IPS-NIHi11 (cell line): ENCODE measurements at places on chromosomes 16 and 17.

DNA sequence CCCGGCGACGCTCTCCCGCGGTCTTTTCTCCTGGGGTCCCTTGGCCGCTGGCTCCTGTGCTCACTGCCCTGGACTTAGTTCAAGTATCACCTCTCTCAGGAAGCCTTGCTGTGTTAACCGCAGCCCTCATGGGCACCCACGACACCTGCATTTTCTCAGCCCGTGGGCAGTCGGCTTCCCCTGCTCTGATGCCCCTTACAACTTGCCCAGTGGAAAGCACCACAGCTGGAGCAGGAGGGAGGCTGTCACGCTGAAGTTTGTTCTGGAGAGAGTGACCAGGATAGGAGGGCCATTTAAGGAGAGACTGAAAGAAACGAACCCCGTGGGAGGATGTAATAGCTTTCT lies 395 bp downstream of the STXBP4 start:
- no peak for DNase-seq

DNA sequence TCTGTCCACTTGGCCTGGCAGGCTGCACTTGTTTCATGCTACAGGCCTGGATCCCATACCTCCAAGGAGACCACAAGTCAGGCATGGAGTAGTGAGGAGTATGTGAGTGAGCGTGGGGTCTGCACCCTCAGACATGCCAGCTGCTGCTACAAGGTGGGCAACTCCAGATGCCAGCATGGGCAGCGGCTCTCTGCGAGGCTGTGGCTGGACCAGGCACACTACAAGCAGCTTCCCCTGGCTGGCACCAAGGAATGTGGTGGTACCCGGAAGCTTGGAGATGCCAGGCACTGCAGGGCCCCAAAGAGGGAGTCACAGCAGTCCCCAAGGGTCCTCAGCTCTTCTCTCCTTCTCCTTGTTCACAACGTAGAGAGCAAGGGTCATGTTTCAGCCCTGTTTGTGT lies 16.1 kb upstream of the DNAH9 start:
- DNase-seq, result no peak

DNA sequence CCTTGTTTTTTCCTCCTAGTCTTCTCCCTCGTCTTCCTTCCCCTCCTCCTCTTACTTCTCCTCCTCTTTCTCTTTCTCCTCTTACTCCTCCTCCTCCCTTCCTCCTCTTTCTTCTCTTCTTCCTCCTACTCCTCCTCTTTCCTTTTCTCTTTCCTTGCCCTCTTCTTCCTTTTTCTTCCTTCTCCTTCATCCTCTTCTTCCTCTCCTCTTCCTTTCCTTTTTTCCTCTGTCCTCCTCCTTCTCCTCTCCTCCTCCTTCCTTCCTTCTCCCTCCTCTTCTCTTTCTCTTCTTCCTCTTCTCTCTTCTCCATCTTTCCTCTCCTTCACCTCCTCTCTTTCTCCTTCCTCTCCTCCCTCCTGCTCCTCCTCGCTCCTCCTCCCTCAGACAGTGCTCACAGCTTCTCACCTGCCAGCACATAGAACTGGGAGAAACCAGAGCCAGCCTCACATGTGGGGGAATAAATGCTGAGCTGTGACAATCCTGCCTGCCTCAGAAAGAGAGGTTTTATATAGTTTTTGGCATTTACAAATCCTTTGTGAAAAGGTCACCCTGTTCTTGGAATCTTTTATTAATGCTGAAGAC lies 84.3 kb upstream of the NLRP1 start:
- no peak for DNase-seq

- DNase-seq, result no peak
Observed at GRCh38 chr17:41026715-41027471, at the start of gene KRTAP1-5. TSS of gene KRTAP1-5 (minus strand) at chr17:41027208. CDS start at chr17:41027155, 53 bp downstream.

- peak; percentile 65 for DNase-seq
Observed at GRCh38 chr17:1746975-1747543, 4.4 kb downstream of the SERPINF2 start.

- DNase-seq, result no peak
Observed at GRCh38 chr17:41446806-41447205, 6.0 kb upstream of the KRT38 start.

- DNase-seq, result no peak
Observed at GRCh38 chr17:70804161-70804560, 634.8 kb downstream of the KCNJ2 start.

GRCh38 chr16:24315343-24315742 lies 59.2 kb downstream of the CACNG3 start:
- DNase-seq, result no peak

GRCh38 chr17:77295241-77295853 lies 154.6 kb downstream of the SEC14L1 start:
- no peak for DNase-seq

GRCh38 chr16:57862698-57863433 lies 60.6 kb upstream of the KIFC3 start:
- no peak for DNase-seq

DNA sequence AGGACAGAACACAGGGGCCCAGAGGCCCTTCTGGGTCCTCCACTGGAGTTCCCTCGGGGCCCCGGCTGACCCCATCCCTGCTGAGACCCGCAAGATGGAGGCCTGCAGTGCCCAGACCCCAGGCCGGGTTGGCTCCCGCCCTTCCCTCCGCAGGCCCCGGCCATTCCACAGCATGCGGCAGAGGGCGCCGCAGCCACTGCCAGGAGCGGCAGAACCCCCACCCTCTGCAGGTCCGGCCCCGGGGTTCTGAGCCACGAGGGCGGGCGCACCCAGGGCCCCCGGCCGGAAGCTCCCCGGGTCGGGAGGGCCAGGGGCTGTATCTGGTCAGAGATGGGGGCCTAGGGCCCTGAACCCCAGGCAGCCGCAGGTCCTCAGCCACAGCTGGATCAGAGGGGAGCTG lies 2.4 kb upstream of the PERCC1 start:
- DNase-seq, result peak; percentile 95

GRCh38 chr17:27577884-27578717 lies 52.9 kb upstream of the LGALS9 start:
- no peak for DNase-seq

DNA sequence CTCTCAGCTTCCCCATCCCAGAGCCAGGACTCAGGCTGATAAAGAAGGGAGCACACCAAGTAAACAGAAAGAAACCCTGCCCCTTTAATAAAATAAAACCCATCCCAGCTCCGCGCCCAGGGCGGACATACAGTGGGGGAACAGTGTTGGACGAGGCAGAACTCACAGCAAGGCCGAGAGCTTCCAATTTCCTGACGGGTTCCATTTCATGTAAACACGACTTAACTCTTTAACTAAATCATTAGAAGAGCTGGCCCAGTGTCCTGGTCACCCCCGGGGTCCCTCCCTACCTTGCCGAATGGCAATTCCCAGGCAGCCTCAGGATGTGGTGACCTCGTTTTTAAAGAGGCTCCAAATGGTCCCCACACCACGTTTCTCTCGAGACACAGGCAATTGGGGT lies 340.7 kb downstream of the FOXL1 start:
- no peak for DNase-seq

DNA sequence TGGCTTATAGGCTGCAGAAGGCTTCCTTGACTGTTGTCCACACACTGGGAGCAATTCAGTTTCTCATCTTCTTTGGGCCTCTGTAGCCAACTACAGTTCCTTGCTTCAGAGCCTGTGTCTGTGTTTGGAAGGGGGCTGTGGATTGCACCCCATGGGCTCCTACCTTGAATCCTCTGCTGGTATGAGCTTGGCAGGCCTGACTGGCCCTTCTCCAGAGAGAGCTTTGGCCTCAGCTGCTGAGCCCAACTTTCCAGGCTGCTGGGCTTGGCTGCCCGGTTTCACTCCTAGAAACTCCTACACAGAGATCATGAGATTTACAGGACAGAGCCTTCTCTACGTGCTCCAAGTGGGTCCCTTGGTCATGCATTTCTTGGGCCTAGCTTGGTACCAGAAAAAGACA lies 354.4 kb downstream of the SNX29 start:
- DNase-seq, result no peak

GRCh38 chr16:77450790-77451487 lies 16.1 kb upstream of the ADAMTS18 start:
- no peak for DNase-seq

DNA sequence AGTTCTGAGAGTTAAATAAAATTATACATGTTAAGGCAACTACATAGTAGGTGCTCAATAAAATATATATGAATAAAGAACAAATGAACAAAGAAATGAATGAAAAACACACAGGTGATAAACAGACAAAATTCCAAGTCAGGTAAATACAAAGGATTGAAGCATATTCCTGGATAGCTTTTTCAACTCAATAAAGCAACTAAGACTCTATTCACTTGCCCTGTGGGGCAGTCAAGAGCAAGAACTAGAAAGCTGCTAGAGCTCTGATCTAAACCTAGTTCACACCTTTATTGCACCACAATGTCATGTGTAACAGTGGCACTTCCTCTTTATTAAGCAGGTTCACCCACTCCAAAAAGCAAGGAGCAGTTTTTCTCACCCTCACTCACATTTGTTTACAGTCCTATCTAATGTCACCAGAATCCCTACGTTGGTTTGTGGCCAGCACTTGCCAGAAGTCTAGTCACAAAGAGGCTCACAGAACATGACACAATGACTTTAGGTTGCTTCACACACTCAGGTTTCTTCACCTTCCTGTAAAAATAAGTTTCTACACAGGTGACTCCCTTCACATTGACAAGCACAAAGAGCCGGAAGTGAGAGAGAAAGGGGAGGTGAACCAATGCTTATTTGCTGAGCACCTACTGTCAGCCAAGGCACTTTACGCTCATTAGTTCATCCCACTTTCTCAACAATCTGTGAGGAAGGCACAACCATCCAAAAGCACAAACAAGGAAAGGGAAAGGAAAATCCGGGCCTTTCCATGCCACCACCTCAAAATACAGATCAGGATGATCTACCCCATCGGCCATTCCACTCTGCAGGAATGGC lies 70.8 kb downstream of the XPO6 start:
- no peak for DNase-seq

- no peak for DNase-seq
Observed at GRCh38 chr17:44961921-44962350, 6.2 kb downstream of the C1QL1 start.

- DNase-seq, result no peak
Observed at GRCh38 chr17:77553459-77554066, 404.9 kb upstream of the TNRC6C start.

GRCh38 chr17:34755981-34756636 lies 176.7 kb downstream of the TMEM132E start:
- no peak for DNase-seq

DNA sequence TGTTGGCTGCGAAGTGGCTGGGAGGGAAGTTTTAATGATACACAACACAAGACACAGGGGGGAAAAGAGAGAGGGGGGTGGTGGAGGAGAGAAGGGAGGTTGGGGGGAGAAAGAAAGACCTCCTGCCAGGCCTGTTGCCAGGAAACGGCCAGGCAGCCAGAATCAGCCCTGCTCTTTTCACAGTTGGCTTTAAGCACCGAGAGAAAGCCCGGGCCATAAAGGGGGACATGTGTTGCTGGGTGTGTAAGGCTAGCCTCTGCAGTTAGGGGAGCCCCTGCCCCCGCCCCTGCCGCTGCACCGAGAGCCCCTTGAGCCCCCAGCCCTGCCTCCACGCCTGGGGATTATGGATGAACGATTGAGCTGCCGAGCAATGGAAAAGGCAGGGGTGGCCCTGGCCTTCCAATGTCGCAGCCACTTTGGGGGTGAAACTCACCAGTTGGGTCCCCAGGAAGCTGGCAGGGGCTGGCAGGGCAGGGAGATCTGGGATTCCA lies 13.9 kb upstream of the WNT3 start:
- DNase-seq, result peak; percentile 72

- DNase-seq, result no peak
Observed at GRCh38 chr17:80529904-80530292, 14.7 kb upstream of the RPTOR start.

DNA sequence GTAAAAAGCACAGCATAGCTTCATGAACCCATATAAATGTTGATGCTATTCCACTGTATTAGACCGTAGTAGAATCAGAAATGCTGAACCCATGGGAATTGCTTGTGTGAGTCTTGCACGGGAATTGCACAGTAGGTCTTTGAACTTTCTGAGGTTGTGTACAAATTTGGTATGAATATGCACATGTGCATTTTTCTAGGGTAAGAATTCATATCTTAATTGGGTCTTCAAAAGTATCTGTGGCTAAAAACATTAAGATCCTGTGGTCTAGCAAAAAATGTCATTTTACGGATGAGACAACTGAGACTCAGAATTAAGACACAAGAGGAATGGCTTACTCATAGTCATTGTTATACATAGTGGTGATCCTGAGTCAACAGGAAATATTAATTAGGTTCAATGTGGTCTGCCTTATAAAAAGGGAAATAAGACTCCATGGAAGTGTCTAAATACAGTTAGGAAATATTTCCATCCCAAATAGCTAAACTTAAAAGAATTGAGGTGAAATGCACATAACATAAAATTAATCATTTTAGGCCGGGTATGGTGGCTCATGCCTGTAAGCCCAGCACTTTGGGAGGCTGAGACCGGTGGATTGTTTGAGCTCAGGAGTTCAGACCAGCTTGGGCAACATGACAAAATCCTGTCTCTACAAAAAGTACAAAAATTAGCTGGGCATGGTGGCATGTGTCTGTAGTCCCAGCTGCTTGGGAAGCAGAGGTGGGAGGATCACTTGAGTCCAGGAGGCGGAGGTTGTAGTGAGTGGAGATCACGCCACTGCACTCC lies 22.8 kb downstream of the TAOK1 start:
- no peak for DNase-seq

GRCh38 chr16:68490829-68491575 lies 42.7 kb upstream of the SMPD3 start:
- peak; percentile 78 for DNase-seq

DNA sequence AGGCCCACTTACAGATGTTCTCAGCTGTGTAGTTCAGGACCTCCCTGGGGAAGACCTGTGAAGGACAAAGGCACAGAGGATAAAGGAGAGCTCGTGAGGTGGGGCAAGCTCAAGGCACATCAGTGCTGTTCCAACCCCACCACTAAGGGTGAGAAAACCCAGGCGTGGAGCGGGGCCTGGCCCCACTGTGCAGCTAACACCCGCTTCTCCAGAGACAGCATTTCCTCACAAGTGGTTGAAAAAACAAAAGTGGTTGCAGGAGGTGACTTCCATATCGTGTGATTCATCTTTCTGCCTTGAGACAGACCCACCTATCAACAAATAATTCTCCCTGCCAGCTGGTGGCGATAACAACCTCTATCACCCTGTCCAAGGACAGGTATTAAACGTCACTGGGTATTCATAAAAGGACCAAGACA lies 30.0 kb downstream of the SNN start:
- no peak for DNase-seq

DNA sequence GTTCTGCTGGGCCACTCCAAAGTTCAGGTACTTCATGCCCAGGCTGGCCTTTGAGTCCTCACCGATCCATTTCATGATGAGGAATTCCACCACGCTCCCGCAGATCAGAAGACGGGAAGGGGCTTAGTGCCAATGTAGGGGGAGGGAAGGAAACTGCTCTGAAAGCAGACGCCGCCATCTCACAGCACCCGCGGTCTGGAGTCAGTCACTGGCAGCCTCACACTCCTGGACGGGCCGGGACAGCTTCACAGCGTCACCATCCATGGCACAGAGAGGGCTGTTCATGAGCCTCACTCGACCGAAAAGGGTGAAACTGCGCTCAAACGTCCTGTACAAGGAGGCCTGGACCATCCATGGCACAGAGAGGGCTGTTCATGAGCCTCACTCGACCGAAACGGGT lies 62.0 kb downstream of the RPH3AL start:
- no peak for DNase-seq
